ENCODE measurements at places on chromosomes 4 and X.

DNA sequence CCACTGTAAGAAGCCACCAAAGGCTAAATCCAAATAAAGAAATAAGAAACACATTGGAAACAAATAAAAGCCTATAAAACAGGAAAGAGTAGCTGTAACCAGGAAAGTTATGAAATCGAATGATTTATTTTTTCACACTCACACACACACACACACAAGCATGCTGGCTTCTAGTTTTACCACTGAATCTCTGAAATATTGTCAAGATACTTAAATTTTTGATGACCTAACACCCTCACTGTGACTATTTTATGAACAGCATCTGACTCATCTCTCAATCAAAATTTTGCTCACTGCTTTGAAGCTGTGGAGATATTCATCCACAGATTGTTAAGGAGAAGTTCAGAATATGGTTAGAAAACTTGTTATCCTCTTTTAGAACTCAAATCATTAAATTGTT, 13.9 kb upstream of the GABRB1 start:
- DNase-seq: no peak

- no peak for DNase-seq
These were observed 18.0 kb downstream of the SPINK2 start for GRCh38 chr4:56803471-56803870.

DNA sequence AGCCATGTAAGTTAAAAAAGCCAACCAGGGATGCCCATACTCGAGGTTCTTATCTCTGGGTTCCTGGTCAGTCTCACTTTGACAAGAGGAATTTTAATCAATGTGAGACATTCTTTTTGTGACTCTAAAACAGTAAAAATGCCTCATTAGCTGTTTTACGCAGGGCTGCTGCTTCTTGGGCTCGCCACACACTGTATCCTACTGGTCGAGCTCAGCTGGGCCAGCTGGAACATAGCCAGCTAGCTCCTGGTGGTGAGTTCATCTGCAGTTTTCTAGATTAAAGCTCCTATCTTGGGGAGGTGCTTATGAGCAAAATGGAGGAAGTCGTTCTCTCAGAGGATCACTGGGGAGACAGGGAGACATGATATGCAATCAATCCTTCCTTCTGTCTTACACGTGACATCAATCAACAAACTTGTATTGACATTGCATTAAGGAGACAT, 55.9 kb upstream of the LEF1 start:
- no peak for DNase-seq

DNA sequence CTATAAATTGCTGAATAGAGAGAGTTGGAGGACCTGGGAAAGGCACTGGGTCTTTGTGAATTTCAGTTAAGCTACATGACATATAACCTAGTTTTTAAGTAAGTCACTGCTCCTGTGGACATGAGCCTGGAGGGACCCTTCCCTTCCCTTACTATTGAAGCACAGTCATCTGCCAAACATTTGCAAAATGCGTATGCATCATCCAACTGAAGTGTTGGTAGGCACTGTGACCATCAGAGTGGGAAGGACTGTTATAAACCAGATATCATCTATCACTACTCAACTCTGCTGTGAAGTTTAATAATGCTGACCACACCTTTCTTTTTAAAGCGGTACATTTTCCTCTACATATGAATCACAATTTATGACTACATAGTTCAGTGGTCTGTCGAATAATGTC, 5.2 kb downstream of the GABRA3 start:
- no peak for DNase-seq

DNA sequence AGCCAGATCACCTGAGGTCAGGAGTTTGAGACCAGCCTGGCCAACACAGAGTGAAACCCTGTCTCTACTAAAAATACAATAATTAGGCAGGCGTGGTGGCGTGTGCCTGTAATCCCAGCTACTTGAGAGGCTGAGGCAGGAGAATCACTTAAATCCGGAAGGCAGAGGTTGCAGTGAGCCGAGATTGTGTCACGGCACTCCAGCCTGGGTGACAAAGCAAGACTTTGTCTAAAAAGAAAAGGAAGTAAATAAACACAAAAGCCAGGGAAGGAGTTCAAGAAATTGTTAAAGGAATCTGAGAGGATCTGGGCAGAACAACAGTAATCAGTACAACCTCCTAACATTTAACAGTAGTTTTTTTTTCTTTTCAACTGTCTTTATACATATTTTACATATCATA, 48.7 kb upstream of the ARHGEF6 start:
- DNase-seq: no peak

DNA sequence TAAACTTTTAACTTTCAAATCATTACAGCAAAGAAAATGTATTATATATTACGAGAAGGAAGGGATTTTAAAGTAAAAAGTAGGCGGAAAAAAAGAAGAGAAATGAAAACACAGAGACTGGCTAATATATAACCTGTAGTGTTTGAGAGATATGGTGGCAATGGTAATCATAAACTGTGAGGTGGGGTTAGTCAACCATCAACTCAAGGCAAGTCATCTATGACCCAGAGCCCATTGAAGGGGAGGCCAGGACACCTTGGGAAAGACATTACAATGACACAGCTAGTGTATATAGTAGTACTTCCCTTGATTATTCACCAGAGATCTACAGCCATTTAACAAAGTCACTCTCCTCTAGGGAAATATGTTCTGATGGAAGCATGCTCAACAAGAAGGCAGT, 423.9 kb upstream of the PITX2 start:
- DNase-seq: no peak

DNA sequence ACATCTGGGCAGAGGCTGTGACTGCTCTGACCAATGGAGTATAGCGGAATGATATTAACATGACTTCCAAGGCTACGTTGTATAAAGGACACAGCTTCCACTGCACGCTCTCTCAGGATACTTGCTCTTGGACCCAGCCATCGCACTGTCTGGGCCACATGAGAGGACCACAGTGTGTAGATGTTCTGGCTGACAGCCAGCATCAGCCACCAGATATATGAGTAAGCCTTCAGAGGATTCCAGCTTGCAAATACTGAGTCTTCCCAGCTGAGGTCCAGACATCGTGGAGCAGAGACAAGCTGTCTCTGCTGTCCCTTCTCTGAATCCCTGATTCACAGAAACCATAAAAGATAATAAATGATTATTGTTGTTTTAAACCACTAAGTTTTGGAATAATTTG, 146.8 kb upstream of the USP9X start:
- DNase-seq: no peak

- no peak for DNase-seq
These were observed 33.5 kb downstream of the HPF1 start for GRCh38 chr4:169724260-169724659.

DNA sequence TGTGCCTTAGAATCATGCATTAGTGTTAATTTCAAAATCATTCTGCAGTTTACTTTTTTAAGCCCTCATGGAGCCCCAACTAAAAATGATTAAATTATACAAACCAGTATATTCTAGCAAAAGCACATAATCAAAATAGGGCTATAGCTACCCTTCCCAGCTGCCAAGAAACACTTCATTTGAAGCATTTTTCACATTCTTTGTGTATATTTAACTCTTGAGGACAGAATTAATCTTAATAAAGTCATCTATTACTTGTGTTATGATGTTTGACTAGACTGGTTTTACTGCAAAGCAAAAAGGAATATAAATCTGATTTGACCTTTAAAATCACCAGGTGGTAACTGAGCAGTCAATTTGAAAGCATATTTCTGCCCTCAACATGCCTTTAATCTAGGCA, 145.1 kb downstream of the PRDM5 start:
- DNase-seq: no peak

DNA sequence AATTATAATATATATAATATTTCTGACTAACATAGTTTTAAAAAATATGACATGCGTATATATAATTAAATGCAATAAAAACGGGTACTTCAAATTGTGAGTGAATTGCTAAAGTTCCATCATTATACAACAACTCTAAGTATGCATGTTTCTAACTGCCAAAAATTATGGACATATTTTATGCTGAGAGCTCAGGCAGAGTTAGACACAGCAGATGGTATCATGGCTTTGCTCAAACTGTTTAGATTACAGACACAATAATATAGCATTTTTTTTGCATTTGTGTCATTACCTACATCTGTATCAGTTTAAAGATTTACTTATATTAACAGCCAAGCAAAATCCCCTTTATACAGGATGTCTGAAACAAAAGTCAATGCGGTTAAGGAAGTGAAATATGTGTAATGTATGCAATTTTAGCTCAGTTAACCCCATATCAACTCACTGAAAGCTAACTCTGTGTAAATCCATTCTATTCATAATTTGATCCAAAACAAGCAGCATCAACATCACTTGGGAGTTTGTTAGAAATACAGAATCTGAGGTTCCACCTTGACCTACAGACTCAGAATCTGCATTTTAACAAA, 119.1 kb upstream of the CNKSR2 start:
- no peak for DNase-seq

- no peak for DNase-seq
These were observed 43.1 kb upstream of the BCOR start for GRCh38 chrX:40140706-40141499.

GRCh38 chr4:153296040-153296823, 48.3 kb upstream of the MND1 start:
- no peak for DNase-seq
